ENCODE measurements at places on chromosomes 13 and 19.

- H3K4me3 ChIP-seq: peak overlapping the region; percentile 73
- peaks cover 27% of the 10 kb centered on the region for H3K4me1 ChIP-seq
- peak; percentile 59 for DNase-seq
- no peaks in the 10 kb centered on the region for H3K36me3 ChIP-seq
- H3K27me3 ChIP-seq: peaks cover 8% of the 10 kb centered on the region
- peak overlapping the region; percentile 99 for H3K27ac ChIP-seq
Observed at GRCh38 chr13:50127726-50128291, 112.6 kb downstream of the KCNRG start.

- H3K27ac ChIP-seq: no peak overlapping the region
- H3K4me1 ChIP-seq: no peaks in the 10 kb centered on the region
- H3K36me3 ChIP-seq: no peaks in the 10 kb centered on the region
- DNase-seq: no peak
- H3K27me3 ChIP-seq: no peaks in the 10 kb centered on the region
Observed at GRCh38 chr13:66102864-66103263, 1127.3 kb downstream of the PCDH9 start.

- no peak within 1 kb of the TSS for H3K27ac ChIP-seq
- H3K4me3 ChIP-seq: no peak within 1 kb of the TSS
- H3K36me3 ChIP-seq: no peaks in the 10 kb centered on the region
Observed at GRCh38 chr19:1285737-1286360, at the start of gene EFNA2. EFNA2 (plus strand) TSS chr19:1285873; CDS start chr19:1286169, 296 bp downstream.

GRCh38 chr13:67971291-67971690 is 741.2 kb upstream of the PCDH9 start:
- no peak for DNase-seq
- H3K4me3 ChIP-seq: no peak overlapping the region
- no peaks in the 10 kb centered on the region for H3K36me3 ChIP-seq
- H3K4me1 ChIP-seq: no peaks in the 10 kb centered on the region
- no peaks in the 10 kb centered on the region for H3K27me3 ChIP-seq

Measured in heart left ventricle (tissue), 16 donors.